ENCODE measurements at places on chromosomes 3 and 15.

DNA sequence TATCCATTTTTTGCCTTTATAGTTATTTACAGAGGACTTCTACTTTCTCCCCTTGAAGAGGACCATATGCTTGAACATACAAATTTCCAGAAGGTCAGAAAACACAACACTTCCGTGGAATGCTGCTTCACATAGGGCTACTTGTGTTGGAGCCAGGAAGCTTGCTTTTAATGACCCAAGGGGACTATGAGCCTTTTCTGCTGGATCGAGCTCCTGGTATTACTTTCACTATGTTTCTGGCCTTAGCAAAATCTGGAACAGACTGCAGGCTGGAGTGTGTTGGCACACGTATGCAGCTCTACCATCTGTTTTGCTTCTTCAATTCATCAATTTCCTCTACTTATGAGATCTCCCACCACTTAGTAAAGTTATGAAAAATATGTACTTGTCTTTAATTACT, 69.3 kb upstream of the CBLB start:
- DNase-seq = no peak

DNA sequence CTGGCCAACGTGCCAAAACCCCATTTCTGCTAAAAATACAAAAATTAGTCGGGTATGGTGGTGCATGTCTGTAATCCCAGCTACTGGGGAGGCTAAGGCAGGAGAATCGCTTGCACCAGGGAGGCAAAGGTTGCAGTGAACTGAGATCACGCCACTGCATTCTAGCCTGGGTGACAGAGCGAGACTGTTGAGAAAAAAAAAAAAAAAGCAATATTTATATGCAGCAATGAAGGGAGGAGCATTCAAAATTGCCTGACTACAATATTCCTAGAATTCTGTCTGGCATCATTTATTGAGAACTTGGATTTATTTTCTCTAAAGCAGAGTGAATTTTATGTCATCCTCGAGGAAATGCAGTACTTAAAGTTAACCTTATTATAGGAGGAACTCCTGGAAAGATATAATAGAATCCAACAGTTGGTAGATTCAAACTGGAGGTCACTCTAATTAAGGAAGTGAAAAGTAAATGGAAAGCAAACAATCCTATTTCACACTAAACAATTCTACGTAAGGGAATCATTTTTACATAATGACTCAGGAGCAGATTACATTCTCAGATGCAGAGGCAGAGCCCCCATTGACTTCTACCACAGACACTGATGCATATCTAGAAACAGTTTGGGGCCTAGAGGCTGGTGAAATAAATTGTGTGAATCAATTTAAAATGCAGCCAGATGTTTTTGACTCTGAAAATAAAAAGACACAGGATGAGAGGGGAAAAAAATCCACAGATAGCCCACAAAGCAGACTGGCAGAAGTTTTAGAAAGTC, 82.1 kb upstream of the FHIT start:
- DNase-seq = no peak

DNA sequence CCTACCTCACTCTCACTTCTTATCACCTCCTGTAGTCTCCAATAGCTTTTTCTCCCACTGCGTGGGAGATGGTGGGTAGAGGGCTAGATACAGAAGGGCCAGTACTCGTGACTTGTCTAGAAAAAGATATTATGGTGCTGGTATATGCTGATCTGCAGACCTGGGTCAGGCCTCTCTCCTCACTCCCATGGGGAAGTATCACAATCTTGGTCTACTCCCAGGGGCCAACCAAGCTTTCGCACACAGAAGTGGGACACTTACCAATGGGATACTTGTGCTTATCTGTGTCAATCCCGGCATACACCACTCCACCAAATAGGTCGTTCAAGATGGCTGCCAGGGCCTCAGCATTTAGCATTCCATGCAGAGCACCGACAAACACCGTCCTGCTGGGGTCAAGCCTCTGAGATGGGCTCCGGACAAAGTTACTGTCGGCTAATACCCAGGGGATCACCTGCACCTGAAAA, 9.0 kb upstream of the RPS17 start:
- DNase-seq = no peak

DNA sequence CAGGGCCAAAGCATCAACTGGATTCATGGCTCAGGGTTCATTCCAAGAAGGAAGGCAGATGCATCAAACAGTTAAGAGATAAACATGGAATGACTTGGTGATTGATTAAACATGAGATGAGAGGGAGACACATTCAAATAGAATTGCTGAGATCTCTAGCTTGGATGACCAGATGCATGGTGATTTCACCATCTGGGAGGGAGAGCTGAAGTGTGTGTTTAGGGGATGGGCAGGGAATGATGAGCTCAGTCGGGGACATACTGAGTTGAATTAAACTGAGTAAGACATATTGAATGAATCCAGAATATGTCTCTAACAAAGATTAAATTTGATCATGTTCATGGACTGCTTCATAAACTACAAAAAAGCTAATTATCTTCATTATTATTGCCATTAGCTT, 35.5 kb downstream of the CADPS start:
- DNase-seq = no peak

GRCh38 chr3:65595222-65596028, 443.3 kb downstream of the MAGI1 start:
- DNase-seq = no peak

- no peak for DNase-seq
These were observed 58.6 kb upstream of the SLC12A8 start for GRCh38 chr3:125271127-125271526.

DNA sequence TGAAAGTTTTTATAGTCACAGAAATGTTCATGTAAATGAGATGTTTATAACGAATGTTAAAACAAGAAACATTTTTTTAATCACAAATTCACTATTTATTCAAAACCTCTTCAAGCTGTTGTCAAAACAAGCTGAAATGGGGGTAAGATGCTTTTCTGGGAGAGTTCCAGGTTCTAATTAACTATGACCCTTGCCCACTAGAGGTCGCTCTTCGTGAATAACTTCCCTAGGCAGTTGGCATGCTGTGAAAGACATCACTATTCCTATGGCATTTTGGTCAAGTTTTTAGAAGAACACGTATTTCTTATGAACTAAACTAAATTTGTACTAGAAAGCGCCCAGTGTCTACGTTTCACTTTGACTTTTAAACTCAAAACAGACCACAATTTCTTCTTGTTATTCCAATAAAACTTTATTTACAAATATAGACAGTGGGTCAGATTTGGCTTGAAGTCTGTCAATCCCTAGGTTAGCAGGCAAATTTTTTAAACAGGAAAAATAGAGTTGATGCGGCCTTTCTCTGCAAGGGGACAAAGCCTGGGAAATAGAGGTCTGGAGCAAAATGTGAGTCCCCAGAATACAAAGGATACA, 62.8 kb upstream of the CMTM8 start:
- DNase-seq = peak; percentile 44

GRCh38 chr3:194871864-194872668, 186.4 kb downstream of the FAM43A start:
- DNase-seq = no peak

- DNase-seq = no peak
These were observed 22.8 kb downstream of the EHD4 start for GRCh38 chr15:41949401-41950126.

DNA sequence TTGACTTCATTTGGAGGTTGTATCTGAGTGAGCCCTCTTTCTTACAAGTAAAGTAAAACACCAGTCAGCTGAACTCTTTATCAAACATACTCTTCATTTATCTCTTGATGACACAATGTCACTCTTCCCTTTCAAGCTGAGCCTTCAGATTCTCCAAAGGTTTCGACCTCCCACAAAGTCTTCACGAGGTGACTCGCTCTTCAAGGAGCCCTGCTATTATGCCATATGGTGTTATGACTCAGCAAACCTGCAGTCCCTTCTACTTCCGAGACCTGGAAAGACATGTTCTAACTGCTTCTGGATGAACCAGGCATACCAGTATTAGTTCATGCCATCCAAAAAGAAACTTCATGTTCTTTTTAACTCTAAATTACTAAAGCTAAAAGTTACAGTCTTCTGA, 23.1 kb downstream of the AADAC start:
- DNase-seq = no peak

- DNase-seq = no peak
These were observed 1036.6 kb downstream of the IGSF11 start for GRCh38 chr3:117998071-117998470.

DNA sequence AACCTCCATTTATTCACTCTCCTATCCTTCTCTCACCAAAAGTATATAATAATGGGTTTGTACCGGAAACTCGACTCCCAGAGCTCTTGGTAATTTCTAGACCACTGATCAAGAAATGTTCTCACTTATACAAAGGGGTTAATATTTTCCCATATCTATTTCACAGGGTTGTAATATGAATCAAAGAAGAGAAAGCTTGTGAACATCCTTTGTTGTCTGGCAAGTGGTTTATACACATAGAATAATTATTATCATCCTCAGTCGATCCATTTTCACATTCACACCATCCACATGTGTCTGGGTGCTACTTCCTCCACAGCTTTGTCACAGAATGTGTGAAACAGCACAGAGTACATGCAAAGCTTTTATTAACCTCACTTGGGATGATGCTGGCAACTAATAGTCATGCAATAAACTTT, 29.9 kb upstream of the STT3B start:
- no peak for DNase-seq

DNA sequence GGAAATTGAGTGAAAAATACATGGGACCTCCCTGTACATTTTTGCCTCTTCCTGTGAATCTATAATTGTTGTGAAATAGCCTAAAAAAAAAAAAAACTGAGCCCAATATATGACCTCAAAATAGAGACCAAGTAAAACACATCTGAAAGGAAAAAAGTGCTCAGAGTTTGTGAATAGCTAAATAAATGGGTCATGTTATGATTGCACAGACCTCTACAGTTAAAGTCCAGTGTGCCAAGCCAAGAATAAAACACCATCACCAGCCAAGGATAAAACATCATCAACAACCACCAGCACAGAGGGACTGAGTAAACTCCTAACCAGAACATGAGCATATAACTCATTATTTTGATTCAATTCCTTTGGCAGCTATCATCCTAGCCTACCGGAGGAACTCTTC, 115.6 kb upstream of the AGTR1 start:
- DNase-seq = no peak

DNA sequence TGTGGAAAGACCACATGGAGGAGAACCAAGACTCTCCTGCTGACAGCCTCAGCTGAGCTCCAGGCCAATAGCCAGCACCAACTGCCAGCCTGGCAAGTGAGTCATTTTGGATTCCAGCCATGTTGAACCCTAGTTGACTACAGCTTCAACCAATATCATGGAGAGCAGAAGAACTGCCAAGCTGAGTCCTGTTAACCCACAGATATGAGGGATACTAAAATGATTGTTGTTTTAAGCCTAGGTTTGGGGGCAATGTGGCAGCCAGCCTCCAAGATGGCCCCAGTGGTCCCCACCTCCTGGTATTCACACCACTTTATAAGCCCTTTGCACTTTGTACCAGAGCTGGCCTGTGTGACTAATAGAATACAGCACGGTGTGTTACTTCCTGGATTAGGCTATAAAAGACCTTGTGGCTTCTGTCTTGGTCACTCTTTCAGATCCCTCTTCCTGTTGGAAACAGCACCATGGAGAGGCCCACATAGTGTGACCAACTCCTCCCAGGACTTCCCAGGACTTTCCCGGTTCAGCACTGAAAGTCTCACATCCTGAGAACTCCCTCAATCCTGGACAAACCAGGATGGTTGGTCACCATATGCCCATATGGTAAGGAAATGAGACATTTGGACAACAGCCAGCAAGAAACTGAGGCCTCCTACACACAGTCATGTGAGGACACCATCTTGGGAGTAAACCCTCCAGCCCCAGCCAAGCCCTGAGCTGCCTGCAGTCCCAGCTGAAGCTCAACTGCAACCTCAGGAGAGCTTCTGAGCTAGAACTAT, 32.4 kb upstream of the CDV3 start:
- no peak for DNase-seq

GRCh38 chr15:87816811-87817210, 439.7 kb downstream of the NTRK3 start:
- no peak for DNase-seq

DNA sequence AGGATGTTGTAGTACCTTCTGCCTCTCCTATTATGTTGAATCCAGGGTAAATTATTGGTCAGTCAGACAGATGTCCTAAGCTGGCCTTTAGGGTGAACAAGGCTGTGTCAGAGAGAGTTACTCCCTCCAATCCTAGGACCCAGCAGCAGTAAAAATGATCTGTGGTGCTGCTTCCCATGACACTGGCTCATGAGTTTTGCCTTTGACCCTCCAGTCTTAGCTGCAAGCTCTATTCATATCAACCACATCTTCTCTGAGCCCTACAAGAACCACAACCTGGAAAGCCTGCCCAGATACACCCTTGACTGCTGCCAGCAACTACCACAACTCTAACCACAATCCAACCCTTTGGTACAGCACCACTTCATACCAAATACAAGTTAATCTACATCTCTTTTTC, 27.2 kb upstream of the PHLDB2 start:
- DNase-seq = no peak

- no peak for DNase-seq
These were observed 206.6 kb downstream of the GBE1 start for GRCh38 chr3:81554801-81555200.

GRCh38 chr15:65921780-65922179, 52.5 kb downstream of the RAB11A start:
- DNase-seq = no peak

DNA sequence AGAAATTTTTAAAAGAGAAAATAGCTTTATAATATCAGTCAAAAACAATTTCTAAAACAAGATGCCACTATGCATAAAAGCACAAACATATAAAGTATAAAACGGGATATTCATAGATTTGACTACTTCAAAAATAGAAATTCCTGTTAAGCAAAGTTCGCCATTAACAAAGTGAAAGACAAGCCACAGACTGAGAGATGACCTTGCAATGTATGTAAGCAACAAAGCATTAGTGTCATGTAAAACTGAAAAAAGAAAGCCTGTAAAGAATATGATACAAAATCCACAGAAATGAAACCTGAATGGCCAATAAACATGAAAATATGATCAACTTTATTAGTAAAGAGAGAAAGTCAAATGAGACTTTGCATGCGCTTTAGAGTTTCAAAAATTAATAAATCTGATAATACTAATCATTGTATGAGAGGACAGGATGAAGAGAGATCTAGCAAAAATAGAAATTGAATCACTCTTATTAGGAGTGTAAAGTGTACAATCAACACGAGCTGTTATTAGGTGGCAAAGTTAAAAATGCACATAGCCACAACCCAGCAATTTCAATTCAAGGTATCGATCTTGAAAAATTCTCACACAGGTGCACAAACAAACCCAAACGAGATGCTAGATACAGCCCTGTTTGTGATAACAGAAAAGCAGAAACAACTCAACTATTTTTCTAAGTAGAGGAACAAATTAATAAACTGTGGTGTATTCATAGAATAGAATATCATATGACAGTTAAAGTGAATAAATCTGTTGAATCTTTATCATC, 173.6 kb downstream of the MECOM start:
- DNase-seq = no peak

GRCh38 chr3:100635273-100635701, 25.9 kb downstream of the ADGRG7 start:
- no peak for DNase-seq

- peak; percentile 100 for DNase-seq
These were observed at the start of gene SIAH2 for GRCh38 chr3:150763122-150763840. TSS of gene SIAH2 (minus strand) at chr3:150763169. CDS start at chr3:150762849, 320 bp downstream.

GRCh38 chr15:87570206-87570605, 686.3 kb downstream of the NTRK3 start:
- no peak for DNase-seq

GRCh38 chr3:83063446-83063845, 1302.0 kb upstream of the GBE1 start:
- DNase-seq = no peak

- no peak for DNase-seq
These were observed 267.0 kb upstream of the GOLIM4 start for GRCh38 chr3:168362661-168363247.
